ENCODE measurements at places on chromosomes 3 and 15.
A peak's percentile ranks its signal among the peaks of the same experiment; 100 is the strongest.

DNA sequence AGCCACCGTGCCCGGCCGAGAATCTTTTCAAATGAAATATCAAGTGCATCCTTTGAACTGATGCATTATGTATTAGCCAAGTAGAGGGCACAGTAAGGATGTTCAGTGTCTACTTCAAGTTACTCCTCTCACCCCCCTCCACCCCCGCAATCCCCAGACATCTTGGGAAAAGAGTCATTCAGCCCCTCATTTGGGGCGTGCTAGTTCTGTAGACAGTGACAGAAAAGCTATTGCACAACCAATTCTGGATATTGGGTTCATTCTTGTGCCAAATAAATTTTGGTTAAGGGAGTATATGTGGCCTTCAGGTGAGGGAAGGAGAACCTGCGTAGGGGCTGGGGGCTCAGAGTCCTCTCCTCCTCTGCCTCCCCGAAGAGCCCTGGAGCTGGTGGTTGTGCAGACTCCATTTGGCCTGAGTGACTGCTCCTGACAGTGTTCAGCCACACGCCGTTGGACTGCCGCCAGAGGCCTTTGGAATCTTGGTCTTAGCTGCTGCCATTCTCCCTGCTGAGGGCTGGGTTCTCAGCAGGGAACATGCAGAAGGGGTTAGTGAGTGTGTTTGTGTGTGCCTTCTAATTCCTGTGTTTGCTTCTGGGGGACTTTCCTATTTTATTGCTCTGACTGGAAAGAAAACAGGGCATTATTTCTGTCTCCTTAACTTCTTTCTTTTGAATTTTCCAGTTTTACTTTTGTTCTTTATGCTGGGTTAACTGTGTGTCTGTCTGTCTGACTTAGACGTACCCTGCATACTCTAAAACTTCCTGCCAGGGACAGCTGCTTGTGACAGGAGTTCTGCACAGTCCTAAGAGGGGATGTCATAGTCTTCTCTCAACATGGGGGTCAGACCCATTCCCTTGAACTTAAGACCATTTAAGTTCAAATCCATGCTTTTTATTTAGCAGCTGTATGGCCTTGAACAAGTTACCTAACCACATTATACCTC lies 21.0 kb downstream of the RARB start:
- no peak for DNase-seq

- DNase-seq = no peak
These were observed 88.8 kb downstream of the GADL1 start for GRCh38 chr3:30805695-30806094.

DNA sequence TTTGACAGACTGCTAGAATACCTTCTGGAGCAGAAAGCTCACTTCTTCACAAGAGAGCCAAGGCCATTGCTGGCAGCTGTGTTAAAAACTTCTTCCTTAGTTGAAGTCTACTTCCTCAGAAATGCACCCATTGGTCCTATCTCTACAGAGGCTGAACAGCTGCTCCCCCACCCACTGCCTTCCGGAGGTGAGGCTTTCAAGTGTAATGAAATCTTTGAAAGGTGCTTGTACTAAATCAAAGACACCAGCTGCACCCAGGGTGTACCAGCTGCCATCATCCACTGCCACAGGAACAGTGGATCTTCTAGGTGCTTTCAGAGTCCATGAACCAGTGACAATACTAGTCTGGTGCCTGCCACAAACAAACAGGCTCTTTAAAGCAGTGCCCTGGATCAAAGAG lies 26.4 kb upstream of the HERC1 start:
- no peak for DNase-seq

GRCh38 chr15:32667321-32667720 lies 25.8 kb downstream of the SCG5 start:
- no peak for DNase-seq

- no peak for DNase-seq
These were observed 24.7 kb upstream of the KIF23 start for GRCh38 chr15:69389426-69389825.

- no peak for DNase-seq
These were observed 133.3 kb upstream of the SLC2A2 start for GRCh38 chr3:171159822-171160157.

GRCh38 chr3:117671722-117672318 lies 962.2 kb downstream of the TUSC7 start:
- no peak for DNase-seq

- DNase-seq = no peak
These were observed 71.1 kb downstream of the MRPL46 start for GRCh38 chr15:88395872-88396781.

DNA sequence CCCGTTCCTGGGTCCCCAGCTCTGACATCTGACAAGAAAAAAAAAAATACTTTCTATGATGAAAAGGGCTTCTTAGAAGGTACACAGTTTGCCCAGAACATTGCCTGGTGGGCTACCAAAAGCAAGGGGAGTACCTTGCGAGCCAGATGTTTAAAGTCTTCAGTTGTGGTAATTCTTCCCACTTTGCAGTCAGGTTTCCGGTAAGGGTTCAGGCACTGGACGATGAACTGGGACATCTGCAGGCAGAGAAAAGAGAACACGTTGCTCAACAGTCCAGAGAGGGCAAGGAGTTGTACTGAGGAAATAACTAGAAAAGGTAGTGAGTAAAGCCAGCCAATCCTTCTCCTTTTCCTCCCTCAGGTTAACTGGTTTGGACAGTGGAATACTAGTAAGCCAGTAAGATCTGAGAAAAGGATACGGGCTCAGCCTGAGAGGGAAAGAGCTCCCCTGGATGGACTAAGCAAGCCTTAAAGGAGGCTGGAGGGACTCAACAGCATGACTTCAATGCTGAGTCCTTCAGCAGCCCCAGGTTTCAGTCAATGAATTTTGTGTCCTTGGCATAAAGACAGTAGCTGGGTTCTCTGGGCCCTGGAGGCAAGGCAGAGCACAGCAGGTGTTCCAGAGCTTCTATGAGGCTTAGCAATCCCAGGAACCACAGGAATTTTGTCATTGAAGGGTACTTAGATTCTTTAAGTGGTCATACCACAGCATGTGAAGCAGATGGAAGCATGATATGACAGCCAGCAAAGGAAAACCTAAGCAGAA lies 38.2 kb downstream of the NBEAL2 start:
- no peak for DNase-seq

DNA sequence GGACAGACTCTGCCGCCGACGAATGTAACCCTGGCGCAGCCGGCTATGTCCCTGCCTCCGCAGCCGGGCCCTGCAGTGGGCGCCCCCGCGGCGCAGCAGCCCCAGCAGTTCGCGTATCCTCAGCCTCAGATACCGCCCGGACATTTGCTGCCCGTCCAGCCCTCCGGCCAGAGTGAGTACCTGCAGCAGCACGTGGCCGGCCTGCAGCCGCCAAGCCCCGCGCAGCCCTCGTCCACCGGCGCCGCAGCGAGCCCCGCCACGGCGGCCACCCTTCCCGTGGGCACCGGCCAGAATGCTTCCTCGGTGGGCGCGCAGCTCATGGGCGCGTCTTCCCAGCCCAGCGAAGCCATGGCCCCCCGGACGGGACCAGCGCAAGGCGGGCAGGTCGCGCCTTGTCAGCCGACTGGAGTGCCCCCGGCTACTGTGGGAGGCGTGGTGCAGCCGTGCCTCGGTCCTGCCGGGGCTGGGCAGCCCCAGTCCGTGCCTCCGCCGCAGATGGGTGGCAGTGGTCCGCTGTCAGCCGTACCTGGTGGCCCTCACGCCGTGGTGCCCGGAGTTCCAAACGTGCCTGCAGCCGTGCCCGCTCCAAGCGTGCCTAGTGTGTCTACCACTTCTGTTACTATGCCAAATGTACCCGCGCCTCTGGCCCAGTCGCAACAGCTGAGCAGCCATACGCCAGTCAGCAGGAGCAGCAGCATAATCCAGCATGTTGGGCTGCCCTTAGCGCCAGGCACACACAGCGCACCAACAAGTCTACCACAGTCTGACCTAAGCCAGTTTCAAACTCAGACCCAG lies 2.4 kb downstream of the TSC22D2 start:
- DNase-seq = peak; percentile 43

- no peak for DNase-seq
These were observed 10.7 kb downstream of the B2M start for GRCh38 chr15:44722011-44722410.

GRCh38 chr15:65056868-65057548 lies 10.8 kb downstream of the RASL12 start:
- no peak for DNase-seq

DNA sequence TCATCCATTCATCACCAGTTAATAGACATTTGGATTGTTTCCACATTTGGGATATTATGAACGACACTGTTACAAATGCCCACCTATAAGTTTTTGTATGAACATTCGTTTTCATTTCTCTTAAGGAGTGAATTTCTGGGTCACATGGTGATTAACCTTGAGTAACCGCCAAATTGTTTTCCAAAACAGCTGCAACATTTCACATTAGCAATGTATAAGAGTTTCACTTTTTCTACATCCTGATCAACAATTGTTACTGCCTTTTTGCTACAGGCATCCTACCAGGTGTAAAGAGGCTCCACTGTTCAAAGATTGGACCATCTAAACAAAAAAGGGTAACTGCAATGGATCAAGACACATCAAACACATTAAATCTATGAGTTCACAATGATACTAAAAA lies 52.0 kb downstream of the CPEB1 start:
- DNase-seq = no peak

DNA sequence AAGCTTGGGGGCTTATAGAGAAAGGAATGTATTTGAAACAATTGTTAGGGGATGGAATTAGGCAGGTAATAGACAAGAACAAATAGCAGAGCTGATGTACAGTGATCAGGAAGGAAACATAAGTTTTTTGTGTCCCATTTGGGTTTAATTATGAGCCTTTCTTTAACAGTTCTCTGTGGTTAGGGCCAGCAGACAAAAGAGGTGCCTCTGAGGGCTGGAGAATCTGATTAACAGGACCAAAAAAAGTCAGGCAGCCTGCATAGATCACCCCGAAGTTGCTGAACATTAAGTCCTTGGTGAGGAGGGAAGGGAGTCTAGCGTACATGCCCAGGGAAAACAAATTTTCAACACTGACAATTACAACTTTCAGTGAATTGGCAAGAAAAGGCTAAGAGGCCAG lies 88.6 kb upstream of the SPRED1 start:
- DNase-seq = no peak

DNA sequence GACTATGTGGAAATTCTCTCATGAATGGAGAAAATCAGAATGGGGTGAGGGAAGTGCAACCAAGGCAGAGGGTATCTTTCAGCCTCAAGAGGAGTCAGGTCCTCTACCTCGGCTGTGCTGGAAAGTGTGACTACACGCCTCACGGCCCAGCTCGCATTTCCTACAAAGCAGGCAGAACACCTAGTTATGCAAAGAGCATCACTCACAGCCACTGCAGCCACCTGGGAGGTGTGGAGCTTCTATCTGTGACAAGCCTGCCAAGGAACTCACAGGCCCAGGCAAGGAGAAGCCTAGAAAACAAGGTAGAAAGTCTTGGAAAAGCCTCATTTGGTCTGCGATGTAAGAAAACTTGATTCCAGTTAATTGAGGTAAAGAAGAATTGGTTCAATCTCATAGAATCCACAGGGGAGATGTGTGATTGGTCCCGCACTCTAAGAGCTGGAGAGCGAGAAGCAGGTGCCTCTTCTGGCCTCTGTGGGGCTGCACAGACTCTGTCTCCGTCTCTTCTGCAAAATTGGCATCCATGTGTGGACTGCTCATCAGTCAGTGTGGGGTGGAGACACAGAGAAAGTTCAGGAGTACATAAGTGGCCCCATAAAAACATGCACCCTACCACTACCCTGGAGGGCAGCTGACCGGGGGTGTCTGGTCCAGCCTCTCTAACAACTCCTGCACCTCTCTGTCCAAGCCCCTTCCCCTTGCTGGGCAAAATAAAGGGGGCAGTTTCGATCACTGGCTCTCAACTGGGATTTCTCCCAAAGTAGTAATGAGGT lies 76.8 kb downstream of the TAMM41 start:
- DNase-seq = peak; percentile 29

DNA sequence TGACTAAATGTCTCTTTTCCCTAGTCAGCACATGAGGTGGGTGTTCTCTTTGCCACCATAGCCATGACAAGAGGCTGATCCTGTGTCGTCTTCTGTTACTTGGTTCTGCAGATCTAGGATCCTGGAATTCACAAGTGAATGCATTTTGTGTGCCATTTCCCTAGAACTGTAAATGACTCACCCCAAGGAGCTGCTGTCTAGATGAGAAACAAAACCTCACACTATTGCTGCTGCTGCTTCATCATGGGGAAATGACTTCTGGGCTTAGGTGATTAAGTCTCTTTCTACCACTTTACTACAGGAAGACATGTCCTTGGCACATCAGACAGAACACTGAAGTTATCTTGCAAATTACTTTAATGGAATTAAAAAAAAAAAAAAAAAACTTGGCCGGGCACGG lies 54.9 kb downstream of the SLCO3A1 start:
- no peak for DNase-seq
